ENCODE measurements at places on chromosomes 5 and 9.

GRCh38 chr9:93369686-93370085, 81.8 kb upstream of the FAM120A start:
- DNase-seq: no peak

GRCh38 chr9:87479801-87480201, 17.9 kb upstream of the DAPK1 start:
- DNase-seq: no peak

DNA sequence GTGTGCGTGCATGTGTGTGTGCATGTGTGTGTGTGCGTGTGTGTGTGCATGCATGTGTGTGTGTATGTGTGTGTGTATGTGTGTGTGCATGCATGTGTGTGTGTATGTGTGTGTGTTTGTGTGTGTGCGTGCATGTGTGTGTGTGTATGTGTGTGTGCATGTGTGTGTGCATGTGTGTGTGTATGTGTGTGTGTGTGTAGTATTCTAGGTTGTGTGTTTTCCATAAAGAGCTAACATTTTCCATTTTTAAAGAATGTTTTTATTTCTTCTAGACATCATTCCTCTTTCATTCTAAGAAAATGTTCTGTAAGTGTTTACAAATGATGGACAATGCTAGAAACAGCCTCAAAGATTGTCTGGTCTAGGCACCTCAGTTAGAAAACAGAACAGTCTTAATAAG, 15.6 kb downstream of the ENTREP1 start:
- DNase-seq: no peak

DNA sequence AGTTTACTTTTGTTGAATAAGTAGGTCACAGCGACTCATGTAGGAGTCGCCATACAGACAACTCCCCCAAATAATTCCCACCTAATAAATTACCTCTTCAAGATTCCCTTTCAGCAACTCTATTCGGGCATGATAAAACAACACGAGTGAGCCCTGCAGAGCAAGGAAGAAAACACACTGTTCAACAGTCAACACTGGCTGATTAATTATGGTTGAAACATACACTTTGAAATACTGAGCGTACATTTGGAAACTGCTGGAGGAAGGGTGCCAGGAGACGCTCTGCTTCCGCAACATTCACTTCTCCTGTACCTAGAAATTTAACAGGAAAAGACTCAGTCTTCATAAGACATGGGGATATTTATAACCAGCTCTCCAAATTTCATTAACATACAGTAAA, 117.5 kb downstream of the TTC39B start:
- DNase-seq: no peak

DNA sequence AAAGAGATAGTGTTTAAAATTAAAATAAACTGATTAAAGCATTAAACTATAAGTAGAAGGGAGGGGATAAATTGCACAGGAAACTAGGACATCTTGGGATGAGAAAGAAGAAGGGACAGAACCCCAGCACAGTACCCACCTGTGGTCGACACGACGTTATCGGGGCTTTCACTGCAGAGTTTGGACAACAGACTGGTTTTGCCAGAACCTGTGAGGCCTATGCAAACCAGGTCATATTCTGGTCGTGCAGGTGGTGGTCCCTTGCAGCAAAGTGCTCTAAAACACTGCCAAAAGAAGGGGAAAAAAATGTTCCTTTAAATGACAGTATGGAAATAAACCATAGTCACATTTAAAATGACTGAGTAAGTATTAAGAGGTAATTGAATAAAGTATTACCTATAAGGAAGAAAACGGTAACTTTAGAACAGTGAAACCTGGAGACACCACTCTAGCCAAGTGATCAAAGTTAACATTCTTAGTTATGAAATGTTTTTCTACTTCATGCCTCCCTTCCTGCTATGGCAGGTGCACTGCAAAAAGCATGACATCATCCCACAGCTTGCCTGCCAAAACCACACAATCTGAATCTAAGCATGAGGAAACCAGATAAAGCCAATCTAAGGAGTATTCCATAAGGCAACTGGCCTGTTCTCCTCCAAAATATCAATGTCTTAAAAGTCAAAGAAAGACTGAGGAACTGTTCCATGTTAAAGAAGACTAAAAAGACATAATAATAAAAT, 138.6 kb downstream of the ARL15 start:
- DNase-seq: peak; percentile 49

- no peak for DNase-seq
Measured at GRCh38 chr5:180423598-180423997, 70.5 kb upstream of the GFPT2 start.

DNA sequence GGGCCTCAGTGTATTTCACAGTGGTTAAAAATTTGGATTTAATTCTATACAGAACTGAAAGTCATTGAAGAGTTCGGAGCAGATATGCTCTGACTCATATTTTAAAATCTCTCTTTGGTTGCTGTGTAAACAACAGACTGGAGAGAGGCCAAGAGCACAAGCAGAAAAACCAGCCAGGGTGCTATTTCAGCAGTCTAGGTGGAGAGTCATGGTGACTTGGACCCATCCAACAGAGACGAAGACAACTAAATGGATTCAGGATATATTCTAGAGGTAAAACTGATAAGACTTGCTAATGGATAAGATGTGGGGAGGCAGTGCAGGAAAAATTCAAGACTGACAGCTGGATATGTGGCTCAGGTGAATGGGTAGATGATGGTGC, 168.9 kb downstream of the MAPKAP1 start:
- peak; percentile 94 for DNase-seq

- DNase-seq: no peak
Measured at GRCh38 chr9:135661816-135662560, 1.1 kb upstream of the LCN9 start.

DNA sequence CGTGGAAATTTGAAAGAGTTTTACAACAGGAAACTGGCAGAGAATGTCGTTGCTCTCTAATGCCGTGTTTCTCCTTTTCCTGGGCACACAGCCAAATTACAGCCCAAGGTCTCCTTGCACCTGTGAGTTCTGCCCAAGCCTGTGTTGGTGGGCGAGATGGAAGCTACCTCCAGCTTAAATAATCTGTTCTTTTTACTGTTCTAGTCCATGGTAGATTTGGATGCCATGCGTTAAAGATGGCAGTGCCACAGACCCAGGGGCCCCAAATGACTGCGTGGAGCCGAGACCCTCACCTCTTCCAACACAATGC, 92.6 kb upstream of the IRX4 start:
- no peak for DNase-seq

DNA sequence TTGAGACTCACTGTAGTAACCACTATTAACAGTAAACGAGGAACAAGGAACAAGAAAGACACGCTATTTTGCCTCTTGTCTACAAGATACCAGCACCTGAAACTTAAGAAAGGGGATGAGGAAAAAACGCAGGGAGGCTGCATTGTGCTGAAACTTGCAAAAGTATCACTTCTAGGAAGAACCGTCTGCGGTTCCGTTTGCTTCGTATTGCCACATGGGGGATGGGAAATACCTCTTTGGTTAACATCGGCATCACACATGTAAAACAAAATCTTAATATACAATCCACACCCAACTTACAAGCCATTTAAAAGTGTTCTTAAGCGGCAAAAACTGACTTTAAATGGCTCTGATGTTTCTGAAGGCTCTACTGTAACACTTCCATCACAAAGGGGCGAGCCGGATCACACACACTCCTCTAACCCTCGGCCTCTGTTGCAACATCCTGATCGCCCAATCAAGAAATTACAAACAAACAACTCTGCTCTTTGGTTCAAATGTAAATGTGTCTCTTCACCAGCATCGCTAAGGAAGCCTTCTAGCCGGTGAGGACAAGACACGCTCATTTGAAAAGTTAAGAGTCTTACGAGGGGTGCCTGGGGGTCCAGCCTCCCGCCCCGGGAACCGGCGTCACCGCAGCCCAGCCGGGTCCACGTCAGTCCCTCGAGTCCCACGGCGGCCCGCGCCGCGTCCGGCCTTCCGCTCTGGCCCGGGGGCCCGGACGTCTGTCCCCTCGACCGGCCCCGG, 621 bp downstream of the SEC16A start:
- no peak for DNase-seq

DNA sequence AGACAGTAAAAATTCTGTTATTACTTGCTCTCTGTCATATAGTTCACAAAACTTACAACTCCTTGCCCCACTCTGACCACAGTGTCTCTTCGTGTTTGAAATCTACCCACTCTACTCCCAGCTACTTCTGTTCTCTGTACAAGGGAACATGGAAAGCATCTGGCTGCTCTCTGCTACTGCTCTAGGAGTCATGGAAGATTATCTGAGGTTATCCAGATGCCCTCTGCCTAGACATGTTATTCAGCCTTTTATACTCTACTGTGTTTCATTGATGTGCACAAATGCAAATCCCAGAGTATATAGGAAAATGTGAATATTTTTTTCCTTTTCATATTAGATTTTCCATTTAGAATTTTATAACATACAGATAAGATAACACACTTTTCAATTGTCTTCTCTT, 1525.6 kb downstream of the MAT2B start:
- no peak for DNase-seq

- DNase-seq: no peak
Measured at GRCh38 chr9:77677397-77677796, 29.3 kb upstream of the GNA14 start.

DNA sequence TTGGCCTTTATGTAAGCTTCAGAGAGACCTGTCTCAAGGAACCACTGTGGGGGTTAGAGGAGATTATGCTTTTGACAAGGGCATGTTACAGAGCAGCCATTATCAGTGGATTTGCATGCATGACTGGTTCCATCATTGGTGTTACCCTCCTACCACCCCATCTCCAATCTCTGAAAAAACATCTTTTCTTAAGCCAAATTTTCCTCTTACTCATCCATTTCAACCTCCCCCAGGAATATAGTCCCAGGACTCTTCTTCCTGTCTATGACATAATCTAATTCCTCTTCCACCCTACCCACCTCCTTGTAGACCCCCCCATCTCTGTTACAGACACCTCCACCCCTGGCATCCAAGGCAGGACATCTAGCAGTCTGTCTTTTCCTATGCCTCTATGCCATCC, 33.1 kb upstream of the ADRB2 start:
- DNase-seq: no peak

DNA sequence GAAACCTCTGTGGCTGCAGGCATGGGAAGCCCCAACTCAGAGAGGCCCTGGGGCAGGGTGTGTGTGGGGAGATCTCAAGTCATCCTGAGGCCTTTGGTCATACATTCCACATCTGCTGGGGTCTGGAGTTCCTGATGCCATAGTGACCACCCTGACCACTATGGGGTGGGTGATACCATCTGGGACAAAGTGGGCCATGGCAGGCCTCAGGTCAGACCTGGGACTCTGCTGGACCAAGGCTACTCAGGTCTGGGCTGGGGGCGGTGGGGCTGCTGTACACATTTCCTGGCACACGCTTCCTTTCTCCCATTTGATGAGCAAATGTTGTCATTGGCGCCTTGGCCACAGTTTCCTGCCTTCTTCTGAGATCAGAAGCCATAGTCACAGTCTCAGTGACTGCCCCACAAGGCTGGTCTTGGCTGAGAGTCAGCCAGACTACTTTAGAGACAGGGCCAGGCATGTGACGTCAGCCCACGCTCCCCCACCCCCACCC, 15.1 kb upstream of the ACSL6 start:
- DNase-seq: no peak

- DNase-seq: no peak
Measured at GRCh38 chr5:26518065-26518464, 520.3 kb downstream of the CDH9 start.

- no peak for DNase-seq
Measured at GRCh38 chr9:36136272-36136893, at the start of gene GLIPR2. TSS of gene GLIPR2 (plus strand) at chr9:36136733. CDS start at chr9:36136779, 46 bp downstream.

DNA sequence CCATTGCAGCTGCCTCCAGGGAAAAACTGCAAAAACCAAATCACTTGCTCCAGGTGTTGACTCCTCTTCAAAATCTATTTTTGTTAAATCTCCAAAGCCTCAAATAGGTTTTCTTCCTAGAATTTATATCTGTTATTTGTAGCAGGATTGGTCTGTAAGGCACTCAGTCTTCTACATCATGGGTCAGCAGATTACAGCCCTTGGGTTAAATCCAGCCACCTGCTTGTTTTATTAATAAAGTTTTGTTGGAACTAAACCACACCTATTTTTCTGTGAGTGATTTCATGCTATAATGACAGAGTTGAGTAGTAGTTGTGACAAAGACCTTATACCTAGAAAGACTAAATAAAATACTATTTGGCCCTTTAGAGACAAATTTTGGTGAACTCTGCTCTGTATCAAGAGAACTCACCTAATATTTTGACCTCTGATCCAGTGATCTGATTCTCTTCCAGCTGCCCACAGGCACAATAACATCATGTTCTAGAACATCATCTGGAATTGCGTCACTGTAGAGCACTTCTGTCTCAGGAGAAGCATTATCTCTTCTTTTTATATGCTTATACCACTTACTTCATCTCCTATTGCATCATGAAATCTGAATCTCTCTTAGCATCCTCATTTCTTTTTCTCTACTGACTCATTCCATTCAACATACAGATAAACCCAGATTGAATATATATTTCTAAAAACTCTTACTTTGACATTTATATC, 130.1 kb downstream of the RPS23 start:
- no peak for DNase-seq

GRCh38 chr5:61689153-61689846, 357.2 kb downstream of the ZSWIM6 start:
- DNase-seq: no peak

GRCh38 chr5:128546658-128547281, 8.7 kb upstream of the FBN2 start:
- no peak for DNase-seq

DNA sequence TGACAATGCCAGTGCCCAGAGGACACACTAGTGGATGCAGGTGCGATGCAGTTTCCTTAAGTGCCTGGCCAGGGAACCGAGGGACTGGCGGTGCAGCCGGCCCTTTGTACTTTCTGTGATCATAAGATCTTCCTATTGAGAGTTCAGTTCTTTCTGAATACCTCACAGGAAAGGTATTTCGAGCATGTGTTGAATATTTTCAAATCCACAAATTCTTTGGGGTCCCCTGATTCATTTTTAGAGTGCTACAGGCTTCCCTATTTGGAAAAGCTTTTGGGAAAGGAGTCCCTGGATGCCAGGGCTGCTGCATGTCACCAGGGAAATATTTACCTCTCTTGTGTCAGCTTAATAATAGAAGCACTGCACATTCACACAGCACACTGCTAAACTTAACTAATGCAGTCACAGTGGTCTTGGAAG, 281.5 kb downstream of the GADD45G start:
- DNase-seq: no peak

DNA sequence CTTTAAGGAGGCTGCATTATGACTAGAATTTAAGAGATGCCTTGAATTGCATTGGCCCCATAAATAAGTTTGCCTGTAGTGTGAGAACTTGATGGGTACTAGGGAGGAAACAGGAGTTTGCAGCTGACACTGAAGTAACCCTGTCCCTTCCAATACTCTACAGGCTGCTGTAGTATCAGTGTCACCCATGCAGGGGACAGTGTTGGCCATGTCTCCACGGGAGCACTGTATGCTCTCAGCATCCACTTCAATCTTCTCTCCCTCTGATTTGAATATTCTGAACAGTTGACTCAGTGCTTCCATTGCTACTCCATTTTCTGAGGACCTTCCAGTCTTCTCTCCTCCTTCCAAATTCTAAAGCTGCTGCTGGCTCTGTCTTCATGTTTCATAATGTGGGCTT, 11.4 kb upstream of the IFNA14 start:
- DNase-seq: no peak
